ENCODE measurements at places on chromosomes 3 and 15. TPM values are rescaled to one million over a fixed set of nuclear protein-coding genes. Genes with fewer than 3 reads are reported as not detected.

Gene COLQ
- total RNA-seq: 0.79 TPM

Gene RFTN1
- 4.0 TPM for total RNA-seq

DNA sequence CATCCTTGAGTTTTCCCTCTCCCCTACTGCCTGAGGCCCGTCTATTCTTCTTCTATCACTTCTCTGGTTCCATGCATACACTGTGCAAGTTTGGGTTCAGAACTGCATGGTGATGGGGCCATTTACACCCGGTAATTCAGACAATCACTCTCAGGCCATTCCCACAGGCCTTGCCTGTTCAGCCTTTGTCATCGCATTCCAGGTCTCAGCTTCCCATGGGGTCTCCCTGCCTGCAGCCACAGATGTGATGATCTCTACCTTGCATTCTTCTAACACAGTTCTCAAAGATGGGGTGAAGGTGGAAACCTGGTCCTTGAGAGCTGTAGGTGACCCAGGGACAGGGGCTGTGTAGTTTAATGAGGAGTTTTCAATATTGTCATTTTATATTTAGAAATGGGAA, 209.2 kb upstream of the TOPAZ1 start:
- H3K36me3 ChIP-seq: no peaks in the 10 kb centered on the region
- H3K27me3 ChIP-seq: no peaks in the 10 kb centered on the region
- H3K4me3 ChIP-seq: no peak overlapping the region
- no peak overlapping the region for H3K27ac ChIP-seq
- no peak for DNase-seq

Gene ATP6V1A
- 79.1 TPM for total RNA-seq

DNA sequence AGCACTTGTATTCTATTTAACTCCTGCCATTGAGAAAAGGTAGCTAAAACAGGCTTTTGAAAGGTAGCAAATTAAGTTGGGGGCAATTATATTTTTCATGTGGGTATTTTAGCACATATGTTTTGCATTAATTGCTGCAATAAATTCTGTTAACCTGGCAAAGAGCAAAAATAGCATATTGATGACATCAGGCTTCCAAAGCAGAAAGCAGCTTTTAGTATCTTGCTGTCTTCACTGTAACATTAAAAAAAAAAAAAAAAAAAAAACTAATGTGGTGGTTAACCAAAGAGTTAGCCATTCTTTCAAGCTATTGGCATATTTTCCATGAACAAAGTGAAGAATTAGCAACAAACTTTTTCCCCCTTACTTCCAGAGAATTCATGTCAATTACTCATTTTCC, 9.1 kb downstream of the EPHA3 start:
- DNase-seq: no peak
- no peaks in the 10 kb centered on the region for H3K4me1 ChIP-seq
- no peak overlapping the region for H3K27ac ChIP-seq
- no peaks in the 10 kb centered on the region for H3K27me3 ChIP-seq

Gene DZIP1L
- total RNA-seq: 0.69 TPM

DNA sequence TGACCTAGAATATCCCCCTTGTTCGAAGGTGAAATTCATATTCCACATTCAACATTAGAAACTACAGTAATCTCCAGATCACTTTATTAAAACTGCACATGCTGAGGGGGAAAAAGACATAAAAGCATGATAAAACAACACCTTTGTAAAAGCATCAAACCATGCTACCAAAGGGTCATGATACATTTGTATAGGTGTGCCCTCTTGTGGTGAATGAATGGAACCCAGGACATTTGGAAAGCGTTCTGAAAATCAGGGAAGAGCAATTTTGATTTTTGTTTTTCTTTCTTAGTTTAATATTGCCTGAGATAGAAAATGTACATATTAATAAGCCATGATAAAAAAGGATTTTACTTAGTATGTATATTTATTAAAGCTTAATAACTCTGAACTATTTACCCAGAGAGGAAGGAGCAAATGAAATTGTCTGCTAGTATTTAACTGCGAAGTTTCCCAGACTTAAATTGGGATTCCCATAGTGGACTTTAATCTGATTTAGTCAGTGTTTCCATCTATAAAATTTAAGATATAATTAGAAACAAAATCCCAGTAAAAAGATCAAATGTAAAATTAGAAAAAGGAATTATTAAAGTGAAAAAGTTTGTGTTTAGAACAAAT, 105.8 kb upstream of the ARL6 start:
- H3K4me1 ChIP-seq: no peaks in the 10 kb centered on the region
- no peak overlapping the region for H3K27ac ChIP-seq

DNA sequence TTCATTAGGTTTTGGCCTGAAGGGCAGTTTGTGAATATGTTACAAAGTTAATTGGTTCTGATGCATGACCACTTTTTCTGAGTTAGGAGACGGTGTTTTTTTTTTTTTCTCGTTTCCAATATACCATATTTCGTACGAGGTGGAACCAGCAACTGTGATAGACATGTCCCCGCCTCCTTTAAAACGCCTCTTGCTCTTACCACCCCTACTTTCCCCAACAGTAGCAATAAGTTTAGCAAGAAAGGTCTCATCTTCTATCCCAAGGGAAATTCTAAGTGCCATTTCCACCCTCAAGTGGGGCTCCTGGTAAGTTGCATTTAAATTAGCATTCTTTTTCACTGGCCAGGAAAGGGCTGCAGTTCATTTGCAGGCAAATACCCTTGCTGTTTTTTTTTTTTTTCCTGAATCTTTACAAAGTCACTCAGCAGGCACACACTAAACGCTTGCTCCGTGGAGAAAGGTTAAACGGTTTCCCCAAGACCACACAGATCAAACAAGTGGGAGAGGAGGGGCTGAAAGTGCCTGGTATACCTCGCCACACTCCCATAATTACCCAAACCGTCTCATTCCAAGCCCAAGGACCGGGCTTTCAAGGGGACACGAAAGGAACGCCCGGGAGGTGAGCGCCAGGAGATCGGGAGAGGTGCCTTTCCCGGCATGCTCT, 39.5 kb upstream of the MGA start:
- H3K27me3 ChIP-seq: no peaks in the 10 kb centered on the region
- H3K4me3 ChIP-seq: peak overlapping the region; percentile 63
- no peaks in the 10 kb centered on the region for H3K36me3 ChIP-seq
- H3K4me1 ChIP-seq: peaks cover 3% of the 10 kb centered on the region
- DNase-seq: no peak

GRCh38 chr3:71447803-71448202, 135.7 kb downstream of the FOXP1 start:
- no peaks in the 10 kb centered on the region for H3K36me3 ChIP-seq
- no peak for DNase-seq
- no peak overlapping the region for H3K4me3 ChIP-seq
- H3K4me1 ChIP-seq: peaks cover under 1% of the 10 kb centered on the region

DNA sequence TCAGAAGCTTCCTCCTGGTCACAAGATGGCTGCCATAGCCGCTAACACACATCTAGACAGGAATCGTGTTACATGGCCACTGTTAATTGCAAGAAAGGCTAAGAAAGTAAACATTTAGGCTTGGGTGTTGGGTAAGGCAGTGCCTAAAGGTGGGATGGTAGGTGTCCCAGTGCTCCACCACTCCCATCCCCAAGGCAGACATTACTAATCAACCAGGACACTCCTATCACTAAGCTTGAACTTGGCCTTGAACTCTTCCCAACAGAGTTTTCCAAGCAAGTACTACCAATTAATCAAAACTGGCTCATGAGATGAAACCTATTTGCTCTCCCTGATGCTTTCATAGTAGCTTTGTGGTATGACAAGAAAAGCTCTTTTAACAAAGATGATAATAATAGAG, 37.9 kb upstream of the C3orf80 start:
- H3K4me1 ChIP-seq: no peaks in the 10 kb centered on the region
- H3K27ac ChIP-seq: no peak overlapping the region
- no peaks in the 10 kb centered on the region for H3K27me3 ChIP-seq
- H3K4me3 ChIP-seq: no peak overlapping the region
- no peaks in the 10 kb centered on the region for H3K36me3 ChIP-seq

Gene ITGA11
- total RNA-seq: 4.1 TPM

- no peaks in the 10 kb centered on the region for H3K4me1 ChIP-seq
- no peak for DNase-seq
- H3K4me3 ChIP-seq: no peak overlapping the region
- H3K27ac ChIP-seq: no peak overlapping the region
- H3K36me3 ChIP-seq: no peaks in the 10 kb centered on the region
Observed at GRCh38 chr15:91698241-91698640, 155.3 kb upstream of the SLCO3A1 start.

Gene CCR1
- total RNA-seq: 6.0 TPM

Gene SLC9C1
- 0.13 TPM for total RNA-seq

DNA sequence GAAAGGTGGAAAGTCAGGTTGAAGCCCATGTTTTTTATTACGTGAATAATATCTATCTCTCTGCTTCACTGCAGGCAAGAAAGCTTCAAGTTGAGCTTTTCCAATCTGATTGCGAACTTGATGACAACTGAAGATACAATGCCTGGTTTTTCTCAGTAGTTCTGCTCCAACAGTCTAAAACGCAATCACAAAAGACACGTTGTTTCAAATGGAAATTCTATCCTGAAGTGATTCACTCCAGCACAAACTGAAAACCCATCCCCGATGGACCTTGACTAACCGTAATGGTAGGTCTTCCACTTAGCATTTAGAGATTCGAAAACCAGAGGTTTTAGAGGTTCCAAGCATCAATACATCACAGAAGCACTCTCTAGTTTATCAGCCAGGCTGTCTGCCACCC, 10.6 kb downstream of the B4GALT4 start:
- DNase-seq: no peak
- H3K4me1 ChIP-seq: peaks cover 5% of the 10 kb centered on the region
- peaks cover 4% of the 10 kb centered on the region for H3K36me3 ChIP-seq
- no peak overlapping the region for H3K4me3 ChIP-seq

DNA sequence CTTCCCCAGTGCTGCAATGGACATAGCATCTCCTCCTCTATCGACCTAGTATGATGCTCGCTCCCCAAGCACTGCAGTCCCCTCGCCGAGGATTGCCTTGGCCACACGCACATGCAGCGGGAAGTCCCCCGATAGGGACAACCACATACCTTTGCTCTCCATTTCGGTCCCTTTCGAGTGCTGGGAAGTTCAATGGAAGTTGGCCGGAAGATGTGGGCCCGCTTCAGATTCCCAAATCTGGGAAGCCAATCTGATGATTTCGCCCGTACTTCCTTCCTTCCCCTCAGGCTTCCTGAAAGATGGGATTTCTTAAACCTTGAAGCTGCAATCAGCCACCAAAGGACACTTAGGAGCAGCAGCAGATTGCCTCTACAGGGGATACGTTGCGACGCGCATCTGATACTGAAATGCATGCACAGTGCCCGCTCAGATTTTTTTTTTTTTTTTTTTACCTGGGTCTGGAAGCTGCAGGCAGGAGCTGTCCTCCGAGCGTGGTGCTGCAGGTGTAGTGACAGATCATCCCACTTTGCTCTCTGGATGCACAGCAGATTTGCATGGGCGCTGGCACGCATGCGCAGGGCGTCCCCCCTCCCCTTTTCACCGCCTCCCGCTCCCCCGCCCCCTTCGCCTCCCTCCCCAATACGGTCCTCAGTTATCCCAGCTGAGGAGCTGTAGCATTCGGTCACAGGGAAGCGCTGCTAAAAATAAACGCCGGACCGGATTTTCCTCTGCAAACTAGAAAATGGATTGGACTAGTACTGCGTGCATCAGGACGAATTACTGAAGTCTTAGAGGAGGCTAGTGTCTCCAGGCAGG, at the start of gene FGF12:
Gene FGF12 (minus strand): TSS at position 510 of the 816 bp plus-strand sequence.
- H3K27ac ChIP-seq: no peak within 1 kb of the TSS
- peak; percentile 29 for DNase-seq
- H3K4me3 ChIP-seq: no peak within 1 kb of the TSS
- H3K36me3 ChIP-seq: no peaks in the 10 kb centered on the region
- no peaks in the 10 kb centered on the region for H3K4me1 ChIP-seq
- no peaks in the 10 kb centered on the region for H3K27me3 ChIP-seq

Gene STOML1
- 14.3 TPM for total RNA-seq

- no peak overlapping the region for H3K4me3 ChIP-seq
- H3K36me3 ChIP-seq: no peaks in the 10 kb centered on the region
- no peak for DNase-seq
- H3K4me1 ChIP-seq: no peaks in the 10 kb centered on the region
Observed at GRCh38 chr3:151501171-151501922, 40.5 kb upstream of the IGSF10 start.

GRCh38 chr3:128395500-128396162, 71.1 kb downstream of the DNAJB8 start:
- H3K27ac ChIP-seq: no peak overlapping the region
- H3K4me3 ChIP-seq: no peak overlapping the region
- no peak for DNase-seq
- H3K4me1 ChIP-seq: no peaks in the 10 kb centered on the region

All from colonic mucosa (tissue), 4 donors.